Right forelimb (tissue), 1 donor: ENCODE measurements at places on chromosomes 6 and 20.

GRCh38 chr6:14591998-14592397, 474.4 kb downstream of the CD83 start:
- no peak for DNase-seq

- no peak for DNase-seq
Measured at GRCh38 chr6:7271205-7271534, 41.8 kb downstream of the SSR1 start.

DNA sequence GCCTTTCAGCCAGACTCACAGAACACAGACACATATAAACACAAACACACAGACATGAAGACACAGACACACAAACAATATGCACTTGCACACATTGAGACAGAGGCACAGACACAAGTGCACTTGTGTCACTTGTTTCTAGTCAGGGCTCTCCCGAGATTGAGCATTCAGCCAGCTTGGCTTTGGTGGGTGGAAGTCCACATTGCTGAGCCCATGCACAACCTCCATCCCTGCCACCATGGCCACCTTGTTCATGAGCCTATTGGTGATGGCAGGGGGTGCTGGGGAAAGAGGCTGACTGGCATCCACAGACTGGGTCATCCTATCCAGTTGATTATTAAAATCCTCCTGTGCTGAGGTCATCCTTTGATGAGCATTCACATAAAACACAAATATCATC, 11.5 kb upstream of the CST7 start:
- DNase-seq: no peak

- DNase-seq: peak; percentile 78
Measured at GRCh38 chr20:22684072-22684762, 99.8 kb upstream of the FOXA2 start.

- DNase-seq: no peak
Measured at GRCh38 chr6:129183681-129184301, 300.9 kb downstream of the LAMA2 start.

GRCh38 chr6:36686668-36687513, 8.4 kb downstream of the CDKN1A start:
- peak; percentile 36 for DNase-seq

DNA sequence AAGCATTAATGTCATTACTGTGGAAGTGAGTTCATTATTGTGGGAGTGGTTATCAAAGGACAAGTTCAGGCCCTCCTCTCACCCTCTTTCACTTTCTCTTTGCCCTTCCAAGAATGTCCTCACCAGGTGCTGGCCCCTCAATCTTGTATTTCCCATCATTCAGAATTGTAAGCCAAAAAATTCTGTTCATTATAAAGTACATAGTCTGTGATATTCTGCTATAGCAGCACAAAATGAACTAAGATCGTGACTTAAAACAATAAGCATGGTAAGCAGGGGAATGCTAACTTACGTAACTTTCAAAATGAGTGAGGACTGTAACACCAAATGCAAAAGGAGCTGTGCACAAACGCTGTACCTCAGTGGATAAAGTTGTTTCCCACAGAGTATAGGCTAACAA, 515.7 kb upstream of the BTBD3 start:
- DNase-seq: no peak

- DNase-seq: no peak
Measured at GRCh38 chr6:105370351-105370750, 32.5 kb downstream of the PREP start.

DNA sequence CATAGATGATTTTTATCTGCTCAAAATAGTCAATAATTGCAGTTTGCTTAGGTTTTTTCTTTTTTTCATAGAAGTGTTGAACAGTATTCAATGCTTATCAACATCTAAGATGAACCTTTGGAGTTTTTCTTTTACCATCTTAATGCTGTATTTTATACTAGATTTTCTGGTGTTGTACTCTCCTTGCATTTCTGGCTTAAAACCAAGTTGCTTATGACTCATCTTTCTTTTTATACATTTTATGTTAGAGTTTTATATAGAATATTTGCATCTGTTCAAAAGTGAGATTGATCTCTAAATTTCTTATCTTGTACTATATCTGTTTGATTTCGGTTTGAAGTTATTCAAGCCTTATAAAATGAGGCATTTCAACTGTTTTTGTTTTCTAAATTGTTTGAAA, 232.5 kb downstream of the RFPL4B start:
- no peak for DNase-seq

DNA sequence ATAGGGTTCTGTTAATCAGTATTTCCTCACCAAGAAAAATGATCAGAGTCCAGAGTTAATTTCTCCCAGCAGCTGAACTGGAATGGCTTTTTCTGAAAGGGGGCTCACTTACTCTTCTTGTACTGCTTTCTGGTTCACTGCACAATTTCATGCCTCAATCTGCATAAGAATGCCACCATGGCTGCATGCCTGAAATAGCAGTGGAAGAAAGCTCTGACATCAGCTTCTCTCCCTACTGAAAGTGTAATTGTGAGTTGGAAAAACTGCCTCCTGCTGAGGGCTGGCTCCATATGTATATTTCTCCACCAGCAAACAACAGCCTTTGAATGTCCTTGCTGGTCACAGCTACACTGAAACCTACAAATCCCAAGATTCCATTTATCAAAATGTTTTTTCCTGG, 1027.2 kb upstream of the GJE1 start:
- no peak for DNase-seq

DNA sequence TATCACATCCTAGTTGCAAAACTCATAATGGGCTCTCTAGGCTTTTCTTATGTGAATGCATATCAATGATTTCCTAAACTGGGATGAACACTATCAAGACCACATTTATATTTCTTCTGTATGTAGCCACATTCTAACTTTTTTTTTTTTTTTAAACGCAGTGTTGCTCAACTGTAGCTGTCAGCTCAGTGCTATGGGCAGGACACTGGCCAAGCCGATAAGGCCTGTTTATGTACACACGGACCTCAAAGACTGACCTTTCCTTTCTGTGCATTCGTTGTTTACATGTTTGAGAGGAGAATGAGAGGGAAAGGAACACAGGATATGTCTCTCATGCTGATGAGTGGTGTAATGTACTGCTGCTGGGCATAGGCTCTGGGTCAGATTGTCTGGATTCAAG, 75.1 kb upstream of the B3GAT2 start:
- DNase-seq: no peak

DNA sequence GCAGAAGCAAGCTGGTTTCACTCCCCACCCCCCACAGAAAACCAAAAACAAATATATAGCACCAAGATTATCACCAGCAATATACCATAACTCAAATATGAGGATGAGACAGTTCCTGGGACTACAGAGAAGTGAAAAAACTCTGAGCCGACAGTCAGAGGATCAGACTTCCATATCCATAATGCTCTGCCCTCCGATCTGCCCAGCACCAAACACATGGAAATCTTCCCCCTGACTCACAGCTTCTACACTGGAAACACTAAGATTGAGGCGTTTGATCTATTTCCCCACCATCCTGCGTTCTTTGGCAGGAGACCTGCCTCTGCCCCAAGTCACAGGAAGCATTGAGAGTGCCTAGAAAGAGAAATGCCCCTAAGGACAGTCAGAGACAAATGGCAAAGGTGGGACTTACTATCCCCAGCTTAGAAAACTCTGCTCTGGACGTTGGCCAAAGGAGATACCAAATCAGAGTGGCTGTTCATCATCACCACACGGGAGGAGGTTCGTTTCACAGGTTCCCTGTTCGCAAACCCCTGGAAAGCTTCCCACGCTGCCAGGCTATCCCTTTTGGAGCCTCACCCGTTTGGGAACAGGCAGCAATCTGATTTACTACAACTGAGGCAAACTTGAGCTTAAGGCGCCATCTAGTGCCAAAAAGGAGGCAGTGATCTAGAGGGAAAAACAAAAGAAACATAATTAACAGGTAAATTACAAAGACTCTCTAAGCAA, 48.7 kb upstream of the SRSF6 start:
- DNase-seq: no peak

- DNase-seq: no peak
Measured at GRCh38 chr6:41072836-41073202, at the start of gene NFYA. NFYA (plus strand) TSS chr6:41072974; CDS start chr6:41079090, 6,116 bp downstream.

- DNase-seq: no peak
Measured at GRCh38 chr6:4322846-4323309, 187.5 kb upstream of the ECI2 start.

- DNase-seq: no peak
Measured at GRCh38 chr6:7730784-7731227, 4.9 kb downstream of the BMP6 start.

DNA sequence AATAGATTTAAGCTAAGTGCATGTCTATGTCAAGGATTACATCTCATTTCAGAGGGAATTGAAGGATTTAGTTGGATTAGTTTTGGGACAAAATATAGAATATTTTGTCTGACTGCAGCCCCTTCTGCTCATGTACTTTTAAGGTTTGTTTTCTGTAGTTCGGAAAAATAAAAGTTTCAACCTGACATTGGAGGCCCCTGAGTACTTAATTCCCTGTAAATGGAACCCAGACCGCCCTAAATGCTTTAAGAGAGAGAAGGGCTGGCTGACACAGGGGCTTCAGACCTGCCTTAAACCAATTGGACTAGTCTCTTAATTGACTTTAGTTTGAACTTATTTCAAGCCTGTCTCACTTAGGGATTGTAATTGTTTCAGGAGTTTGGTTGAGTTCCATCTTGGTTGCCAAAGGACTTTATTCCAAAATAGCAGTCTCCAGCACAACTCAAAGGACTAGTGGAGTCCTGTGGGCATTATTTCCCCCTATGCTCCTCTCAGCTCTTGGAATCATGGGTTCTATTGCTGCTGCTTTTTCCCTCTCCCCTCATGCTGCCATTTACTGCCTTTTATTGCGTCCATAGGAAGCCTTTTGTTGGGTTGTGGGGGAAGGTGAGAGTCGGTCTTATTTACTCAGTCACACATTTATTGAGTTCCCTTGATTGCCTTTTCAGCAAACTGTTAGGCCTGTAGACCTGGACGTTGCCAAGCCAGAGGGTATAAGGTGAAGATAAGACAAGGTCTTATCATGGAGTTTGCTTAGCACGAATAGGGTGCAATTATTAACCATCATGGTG, 14.5 kb downstream of the BRD2 start:
- DNase-seq: no peak

DNA sequence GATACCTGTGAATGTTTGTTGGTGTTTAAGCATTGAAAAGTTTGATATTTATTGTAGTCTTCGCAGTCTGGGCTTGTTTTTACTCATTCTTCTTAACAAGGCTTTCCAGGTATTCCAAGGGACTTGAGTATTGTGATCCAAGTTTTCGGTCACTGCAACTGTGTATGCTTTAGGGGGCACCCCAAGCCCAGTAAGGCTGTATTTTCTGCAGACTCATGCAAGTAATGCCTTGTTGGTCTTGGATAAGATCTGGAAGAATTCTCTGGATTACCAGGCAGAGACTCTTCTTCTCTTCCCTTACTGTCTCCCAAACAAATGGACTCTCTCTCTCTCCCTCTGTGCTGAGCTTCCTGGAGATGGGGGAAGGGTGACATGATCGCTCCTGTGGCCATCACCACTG, 82.1 kb downstream of the RFPL4B start:
- DNase-seq: no peak

DNA sequence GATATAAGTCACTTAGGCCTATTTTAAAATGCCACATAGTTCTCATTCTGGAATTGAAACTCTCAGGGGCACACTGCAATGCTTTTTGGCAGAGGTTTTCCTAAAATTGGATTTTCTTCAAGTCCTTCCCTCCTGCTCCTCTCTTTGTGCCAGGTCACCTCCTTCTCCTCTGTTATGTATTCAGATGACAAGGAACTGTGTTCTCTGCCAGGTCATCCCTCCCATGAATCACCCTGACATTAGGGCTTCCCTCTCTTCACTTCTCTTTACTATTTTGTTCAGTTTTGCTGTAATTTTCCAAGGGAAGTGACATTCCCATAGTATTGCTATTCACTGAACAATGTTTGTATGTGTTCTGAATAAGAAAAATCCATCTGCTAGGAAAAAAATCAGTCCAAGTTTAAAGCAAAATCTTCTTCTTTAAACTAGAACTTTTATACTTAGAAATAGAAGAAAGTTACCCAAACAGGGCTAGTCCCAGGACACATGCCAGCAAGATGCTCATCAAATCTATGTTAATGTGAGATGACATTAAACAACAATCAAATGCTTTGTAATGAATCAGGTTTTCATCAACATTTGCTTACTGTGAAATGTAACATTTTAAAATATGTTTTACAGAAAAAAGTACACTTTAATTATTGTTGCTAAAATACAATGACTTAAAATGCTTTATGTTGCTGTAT, 461.1 kb downstream of the MMUT start:
- DNase-seq: no peak

GRCh38 chr6:170276369-170277057, 14.4 kb downstream of the DLL1 start:
- DNase-seq: no peak

GRCh38 chr6:83113258-83113657, 45.8 kb downstream of the DOP1A start:
- no peak for DNase-seq

- DNase-seq: no peak
Measured at GRCh38 chr20:50367104-50367674, 143.0 kb upstream of the PTPN1 start.

- DNase-seq: no peak
Measured at GRCh38 chr20:33790566-33790965, 20.6 kb upstream of the CHMP4B start.

DNA sequence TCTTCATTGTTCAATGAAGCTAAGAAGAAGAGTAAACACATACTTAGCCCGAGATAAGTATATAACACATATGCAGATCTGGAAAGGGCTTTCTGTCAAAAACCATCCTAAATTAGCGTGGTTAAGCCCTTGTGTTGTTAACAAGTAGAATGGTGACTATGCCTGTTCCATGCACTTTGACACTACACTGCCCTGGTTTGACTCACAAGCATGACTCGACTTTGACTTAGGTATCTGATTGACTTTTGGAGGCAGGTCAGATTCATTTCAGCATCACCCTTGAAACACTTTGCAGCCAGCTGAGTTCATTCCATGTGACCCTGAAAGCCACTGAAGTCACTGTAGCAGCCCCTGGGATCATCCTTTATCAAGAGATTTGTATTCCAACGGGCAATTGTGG, 239.8 kb downstream of the TBX18 start:
- no peak for DNase-seq

DNA sequence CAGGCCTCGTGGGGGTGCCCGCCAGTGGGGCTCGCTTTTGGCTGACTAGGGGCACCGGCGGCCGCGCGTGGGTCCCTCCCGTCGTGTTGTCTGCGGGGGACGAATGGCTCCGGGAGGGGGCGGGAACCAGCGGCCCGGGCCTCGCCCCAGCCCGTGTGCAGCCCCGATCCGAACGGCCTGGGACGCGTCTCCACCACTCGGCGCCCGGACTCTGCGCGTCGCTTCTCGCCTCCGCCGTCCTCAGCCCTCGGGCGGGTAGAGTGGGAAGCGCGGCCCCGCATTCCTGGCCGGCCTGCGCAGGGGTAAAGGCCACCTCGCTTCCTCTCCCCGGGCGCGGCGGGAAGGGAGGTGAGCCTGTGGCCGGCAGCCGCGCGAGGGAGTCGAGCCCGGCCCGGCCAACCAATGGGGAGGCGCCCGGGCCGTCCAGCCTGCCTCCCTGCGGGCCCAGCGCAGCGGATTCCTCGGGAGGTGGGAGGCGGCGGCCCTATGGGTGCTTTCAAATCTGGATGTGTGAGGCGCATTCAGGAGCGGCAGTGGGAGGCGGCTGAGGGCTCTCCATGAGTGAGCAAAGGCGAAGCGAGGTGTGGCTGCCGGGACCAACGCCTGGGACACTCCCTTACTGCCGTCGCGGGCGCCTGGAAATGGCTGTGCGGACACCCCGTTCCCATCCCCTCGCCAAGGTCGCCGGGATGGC, 1.1 kb upstream of the ZBTB46 start:
- no peak for DNase-seq

- DNase-seq: no peak
Measured at GRCh38 chr6:22095836-22096235, 201.0 kb downstream of the PRL start.
